ENCODE measurements at places on chromosomes 1 and 21.

DNA sequence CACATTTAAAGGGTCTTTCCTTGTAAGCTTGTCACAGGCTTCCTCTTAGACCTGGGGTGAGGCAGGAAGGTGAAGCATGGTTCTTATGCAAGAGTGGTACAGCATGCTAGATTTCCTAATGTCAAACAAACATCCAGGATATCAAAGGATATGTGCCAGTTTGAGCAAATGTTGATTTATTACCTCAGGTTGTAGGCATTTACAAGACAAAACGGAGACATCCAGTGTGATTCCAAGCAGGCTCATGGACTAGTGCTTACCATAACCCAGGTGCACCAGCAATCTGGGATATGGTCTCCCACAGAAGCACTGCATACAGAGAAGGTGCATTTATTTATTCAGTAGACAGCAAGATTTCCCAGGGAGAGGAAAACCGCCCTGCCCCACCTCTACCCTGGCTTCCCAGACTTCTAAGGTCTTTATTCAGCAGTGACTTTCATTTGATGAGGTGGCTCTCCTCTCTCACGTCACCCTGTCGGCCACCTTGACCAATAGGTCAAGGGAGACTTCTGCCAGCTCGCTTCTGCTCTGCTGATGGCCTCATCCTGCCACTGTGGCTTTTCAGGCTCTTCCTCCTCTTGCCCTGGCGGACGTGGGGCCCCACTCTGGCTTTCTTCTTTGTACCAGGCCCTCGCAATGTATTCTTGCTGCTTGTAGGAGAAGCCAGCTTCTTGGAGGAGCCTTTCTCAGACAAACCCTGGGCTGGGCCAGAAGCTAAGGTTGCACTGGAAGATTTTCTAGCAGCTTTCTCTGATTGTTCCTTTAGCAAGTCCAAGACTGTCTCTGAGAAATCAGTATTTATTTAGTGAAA is 25.6 kb downstream of the HHIPL2 start:
- DNase-seq: no peak

GRCh38 chr1:78284354-78284753 is 206.4 kb upstream of the PTGFR start:
- no peak for DNase-seq

DNA sequence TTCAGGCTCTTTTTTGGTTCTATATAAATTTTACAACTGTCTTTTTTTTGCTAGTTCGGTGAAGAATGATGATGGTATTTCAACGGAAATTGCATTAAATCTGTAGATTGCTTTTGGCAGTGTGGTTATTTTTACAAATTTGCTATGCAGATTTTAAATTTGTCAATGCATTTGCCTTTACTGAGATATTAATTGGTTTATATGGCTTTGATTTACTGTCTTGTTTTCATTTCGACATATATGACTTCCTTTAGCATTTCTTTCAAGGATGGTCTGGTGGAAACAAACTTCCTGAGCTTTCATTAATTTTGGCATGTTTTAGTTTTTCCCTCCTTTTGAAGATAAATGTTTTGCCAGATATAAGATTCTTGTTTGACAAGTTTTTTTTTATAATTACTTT is 1522.5 kb upstream of the PRMT6 start:
- no peak for DNase-seq

DNA sequence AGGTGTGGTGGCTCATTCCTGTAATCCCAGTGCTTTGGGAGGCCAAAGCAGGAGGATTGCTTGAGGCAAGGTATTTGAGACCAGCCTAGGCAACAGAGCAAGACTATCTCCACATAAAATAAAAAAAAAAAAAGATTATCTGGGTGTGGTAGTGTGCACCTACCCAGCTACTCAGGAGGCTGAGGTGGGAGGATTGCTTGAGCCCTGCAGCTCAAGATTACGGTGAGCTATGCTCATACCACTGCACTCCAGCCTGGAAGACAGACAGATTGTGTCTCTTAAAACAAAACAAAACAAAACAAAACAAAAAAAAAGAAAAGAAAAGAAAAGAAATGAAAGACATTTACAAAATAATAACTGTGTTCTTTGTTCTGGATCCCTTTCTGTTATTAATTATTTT is 6.1 kb upstream of the TLCD4 start:
- DNase-seq: no peak

- DNase-seq: no peak
Measured at GRCh38 chr1:117564227-117565075, 41.4 kb upstream of the TENT5C start.

GRCh38 chr1:59108481-59109317 is 188.2 kb upstream of the FGGY start:
- no peak for DNase-seq

DNA sequence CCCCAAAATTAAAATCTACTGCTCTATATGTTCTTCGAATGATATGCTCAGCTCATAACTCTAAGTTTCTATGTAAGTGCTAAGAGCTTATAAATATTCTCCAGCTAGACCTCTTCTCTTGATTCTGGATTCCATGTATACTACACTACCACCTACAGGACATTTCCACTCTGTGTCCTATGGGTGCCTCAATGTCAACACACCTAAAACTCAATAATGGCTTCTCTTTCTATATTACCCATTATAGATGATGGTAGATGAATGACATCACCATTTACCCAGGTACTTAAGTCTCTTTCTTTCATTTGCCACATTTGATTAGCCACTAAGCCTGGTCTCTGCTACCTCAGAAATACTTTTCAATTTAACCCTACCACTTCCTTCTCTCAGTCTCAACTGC is 41.3 kb downstream of the TBX19 start:
- no peak for DNase-seq

- no peak for DNase-seq
Measured at GRCh38 chr1:1164361-1164700, 9.3 kb upstream of the TTLL10 start.

Data from stimulated activated CD4-positive, alpha-beta T cell treated with anti-CD3 and anti-CD28 coated beads, Interleukin-15, amount 100 ng/mL, for 48 hours (primary cell).